ENCODE measurements at places on chromosomes 1 and 21.

GRCh38 chr1:57204942-57205787 lies 218.7 kb downstream of the DAB1 start:
- DNase-seq: no peak

DNA sequence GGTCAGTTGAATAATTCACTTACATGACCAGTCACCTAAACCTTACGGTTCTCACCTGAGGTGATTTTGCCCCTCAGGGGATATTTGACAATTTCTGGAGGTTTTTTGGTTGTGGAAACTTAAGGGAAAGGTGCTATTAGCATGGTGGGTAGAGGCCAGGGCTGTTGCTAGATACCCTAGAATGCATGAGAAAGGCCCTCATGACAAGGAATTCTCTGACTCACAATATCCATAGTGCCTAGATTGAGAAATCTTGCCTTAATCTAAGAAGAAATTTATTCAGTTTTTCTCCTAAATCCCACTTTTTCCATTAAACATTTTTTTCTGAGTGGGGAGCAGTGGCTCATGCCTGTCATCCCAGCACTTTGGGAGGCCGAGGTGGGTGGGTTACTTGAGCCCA lies 119.7 kb downstream of the TGFB2 start:
- DNase-seq: no peak

DNA sequence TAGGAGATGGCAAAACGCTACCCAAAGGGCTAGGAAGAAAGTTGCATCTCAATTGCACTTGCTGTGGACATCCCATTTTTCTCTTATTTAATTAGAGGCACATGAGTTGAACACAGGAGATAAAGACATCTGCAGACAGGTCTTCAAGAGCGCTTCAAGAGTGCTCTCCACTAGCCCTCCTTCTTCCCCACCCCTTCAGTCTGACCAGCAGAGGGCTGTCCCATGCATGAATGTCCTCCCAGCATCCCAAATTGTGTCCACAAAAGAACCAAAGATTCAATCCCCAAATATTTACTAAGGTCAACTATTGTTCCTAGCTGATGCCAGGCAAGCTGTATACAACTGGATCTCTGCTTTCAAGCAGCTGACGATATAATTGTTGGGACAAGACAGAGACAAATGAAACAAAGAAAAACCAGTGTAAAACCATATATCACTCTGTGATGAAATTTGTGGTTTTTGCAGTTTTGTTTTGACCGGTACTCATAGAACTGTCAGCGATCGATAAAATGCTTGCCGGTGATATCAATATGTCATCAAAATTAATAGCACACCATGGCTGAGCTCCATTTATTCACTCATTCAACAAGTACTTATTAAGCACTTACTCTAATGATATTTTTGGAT lies 174.2 kb downstream of the TNR start:
- DNase-seq: no peak

GRCh38 chr1:175176246-175176645 lies 16.3 kb downstream of the KIAA0040 start:
- no peak for DNase-seq

- DNase-seq: no peak
Observed at GRCh38 chr1:113931451-113931851, 2.3 kb downstream of the HIPK1 start.

GRCh38 chr1:225834417-225835329 lies 24.7 kb downstream of the EPHX1 start:
- no peak for DNase-seq

GRCh38 chr1:236280438-236281197 lies 1.1 kb downstream of the ERO1B start:
- no peak for DNase-seq

DNA sequence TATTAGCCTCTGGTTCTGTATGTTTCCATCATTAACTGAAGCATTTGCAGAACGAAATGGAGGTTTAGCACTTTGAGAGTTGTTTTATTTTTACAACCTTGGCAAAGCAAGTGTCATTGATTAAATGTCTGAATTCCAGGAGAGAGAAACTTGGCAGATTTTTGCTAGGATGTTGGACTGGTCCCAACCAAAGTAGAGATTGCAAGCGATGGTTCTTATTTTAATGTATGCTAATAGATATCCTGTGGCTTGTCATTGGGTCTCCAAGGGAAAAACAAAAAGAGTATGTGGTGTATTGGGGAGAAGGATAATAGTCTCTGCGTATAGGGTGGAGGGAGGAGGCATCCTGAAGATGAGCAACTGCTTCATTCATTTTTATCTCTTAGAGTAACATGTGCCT lies 457.2 kb upstream of the RUNX1 start:
- no peak for DNase-seq

GRCh38 chr1:69765951-69766350 lies 198.2 kb downstream of the LRRC7 start:
- DNase-seq: no peak

DNA sequence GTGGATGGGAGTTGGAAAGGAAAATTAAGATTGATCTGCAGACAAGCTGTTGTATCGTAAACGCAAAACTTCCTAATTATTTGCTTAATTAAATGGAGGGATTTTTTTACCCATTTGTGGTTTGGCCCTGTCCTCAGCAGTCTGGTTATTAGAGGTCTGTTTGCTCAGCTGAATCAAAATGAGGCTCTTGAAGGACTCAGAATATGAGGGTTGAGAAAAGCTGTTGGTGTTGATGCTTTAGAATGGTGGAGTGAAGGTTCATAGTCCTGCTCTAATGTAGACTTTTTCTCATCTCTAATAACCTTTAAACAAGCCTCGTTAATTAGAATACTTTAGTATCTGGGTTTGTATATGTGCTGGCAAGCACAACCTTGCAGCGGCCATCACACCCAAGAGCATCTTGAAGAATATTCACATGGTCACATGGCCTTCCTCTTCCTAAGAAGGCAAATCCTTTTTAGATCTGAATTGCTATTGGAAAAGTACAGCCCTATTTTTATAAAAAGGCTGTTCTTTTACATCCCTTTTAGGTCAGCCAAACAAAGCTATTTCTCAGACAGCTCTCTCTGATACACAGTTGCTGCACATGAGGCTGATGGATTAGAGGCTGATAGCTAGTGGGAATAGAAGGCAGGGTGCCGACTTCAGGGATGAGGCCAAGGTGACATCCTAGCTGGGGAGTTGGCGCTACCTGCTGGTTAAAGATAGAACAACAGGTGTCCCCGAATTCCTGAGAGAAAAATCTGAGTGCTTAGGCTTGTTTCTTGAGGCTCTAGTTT lies 53.8 kb downstream of the MACF1 start:
- no peak for DNase-seq

DNA sequence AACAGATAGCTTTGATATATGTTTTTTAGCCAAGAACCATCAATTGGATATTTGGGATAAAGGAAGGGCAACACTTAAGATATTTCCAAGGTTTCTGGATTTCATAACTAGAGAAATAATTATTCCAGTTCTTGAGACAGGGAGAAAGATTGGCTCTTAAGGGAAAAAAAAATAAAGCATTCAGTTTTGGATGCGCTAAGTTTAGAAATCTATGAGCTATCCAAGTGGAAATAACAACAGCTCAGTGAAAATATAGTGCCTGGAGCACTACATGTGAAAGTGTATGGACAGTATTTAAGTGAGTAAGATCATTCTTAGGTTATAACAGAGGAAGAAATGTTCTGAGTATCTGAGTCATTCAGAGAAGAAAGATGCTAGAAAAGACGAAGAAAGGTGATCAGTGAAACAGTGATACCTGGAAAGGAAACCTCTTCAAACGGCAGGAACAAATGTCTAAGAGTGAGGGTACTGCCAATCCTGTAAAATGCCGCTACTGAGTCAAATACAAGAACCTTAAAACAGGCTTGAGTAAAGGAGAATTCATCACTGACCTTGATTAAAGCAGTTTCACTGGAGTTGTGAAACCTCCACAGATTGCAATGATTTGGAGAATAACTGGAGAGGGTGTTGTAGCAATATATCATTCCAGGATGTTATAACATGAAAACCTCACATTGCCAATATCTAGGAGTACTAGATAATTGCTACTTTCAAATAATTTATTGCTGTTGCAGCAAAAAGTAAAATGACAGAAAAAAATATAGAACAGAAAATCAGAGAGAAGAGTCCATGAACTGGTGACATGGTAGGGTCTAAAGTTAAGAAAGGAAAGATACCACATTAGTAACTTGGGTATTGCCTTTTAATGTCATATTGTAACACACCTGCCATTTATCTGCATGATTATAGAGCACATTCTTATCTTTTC lies 482.1 kb upstream of the RGS18 start:
- DNase-seq: no peak

Measured in stimulated activated CD4-positive, alpha-beta T cell treated with anti-CD3 and anti-CD28 coated beads, Interleukin-15, amount 100 ng/mL, for 48 hours (primary cell).